ENCODE measurements at places on chromosomes 2 and 18.

GRCh38 chr2:126444512-126444911 is 211.4 kb upstream of the GYPC start:
- no peak for DNase-seq

GRCh38 chr2:236264256-236264655 is at the start of gene ASB18:
ASB18 (minus strand) TSS chr2:236264406; CDS start chr2:236264345, 61 bp downstream.
- DNase-seq = no peak

GRCh38 chr2:105933906-105934305 is 189.2 kb downstream of the NCK2 start:
- DNase-seq = no peak

- DNase-seq = no peak
Observed at GRCh38 chr18:44620812-44621211, 59.9 kb upstream of the SETBP1 start.

DNA sequence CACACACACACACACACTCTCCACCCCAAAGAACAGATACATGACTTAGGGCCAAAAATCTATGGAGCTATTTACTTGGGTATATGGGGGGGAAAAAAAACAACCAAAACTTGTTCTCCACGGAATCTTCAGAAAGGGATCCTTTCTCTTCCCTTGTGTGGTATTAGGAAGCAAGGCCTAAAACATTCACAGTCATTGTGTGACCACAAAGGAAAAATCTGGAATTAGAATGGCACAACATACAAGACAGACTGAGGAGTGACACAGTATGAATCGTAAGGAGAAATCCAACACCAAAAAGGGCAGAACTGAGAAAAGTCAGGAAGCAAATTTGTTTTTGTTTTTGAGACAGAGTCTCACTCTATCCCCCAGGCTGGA is 70.3 kb downstream of the ASXL2 start:
- no peak for DNase-seq

- DNase-seq = no peak
Observed at GRCh38 chr18:62664414-62664813, 50.9 kb upstream of the PHLPP1 start.

DNA sequence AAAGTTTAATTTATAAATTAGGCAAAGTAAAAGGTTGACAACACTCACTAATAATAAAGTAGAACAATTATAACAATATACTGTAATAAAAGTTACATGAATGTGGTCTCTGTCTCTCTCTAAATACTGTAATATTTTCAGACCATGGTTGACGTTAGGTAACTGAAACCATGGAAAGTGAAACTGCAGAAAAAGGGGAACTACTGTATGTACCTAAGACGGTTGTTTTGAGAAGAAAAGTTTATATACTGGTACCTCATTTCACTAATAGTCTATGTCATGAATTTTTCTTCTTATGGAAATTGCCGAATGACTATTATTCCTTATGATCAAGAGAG is 166.7 kb upstream of the ZNF521 start:
- DNase-seq = no peak

DNA sequence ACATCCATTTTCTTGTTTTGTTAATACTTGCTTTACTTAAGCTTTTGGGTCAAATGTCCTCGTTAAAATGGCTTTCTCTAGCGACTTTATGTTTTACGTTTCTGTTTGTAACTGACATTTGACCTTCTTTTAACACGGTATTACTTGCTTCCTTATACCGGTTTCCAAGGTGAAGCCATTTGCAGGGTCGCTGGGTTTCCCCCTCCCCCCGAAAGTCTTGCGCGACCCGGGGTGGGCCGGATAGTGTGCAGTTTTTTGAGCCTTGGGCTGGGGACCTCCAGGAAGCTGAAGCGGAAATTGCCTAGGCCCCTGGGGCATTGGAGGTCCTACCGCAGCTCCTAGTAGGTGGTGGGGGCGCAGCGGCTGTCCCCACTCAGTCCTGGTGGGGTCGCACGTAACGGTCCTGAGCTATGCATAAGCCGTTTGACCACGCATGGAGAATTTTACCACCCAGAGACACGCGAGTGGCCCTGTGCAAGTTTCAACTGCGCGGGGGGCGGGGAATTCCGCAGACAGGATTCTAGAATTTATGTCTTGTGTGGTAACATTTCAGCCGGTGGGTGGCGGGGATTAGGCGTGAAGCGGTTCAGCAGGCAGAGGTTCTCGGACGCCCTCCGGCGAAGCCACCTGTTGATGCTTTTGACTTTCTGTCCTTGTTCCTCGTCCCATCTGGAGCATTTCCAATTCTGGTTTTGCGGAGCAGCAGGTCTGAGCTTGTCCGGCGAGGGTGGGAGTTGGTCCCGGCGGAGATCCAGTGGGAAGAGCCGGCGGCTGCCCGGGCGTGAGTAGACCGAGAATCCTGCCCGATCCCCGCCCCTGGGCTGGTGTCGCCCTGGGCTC is 2.4 kb downstream of the CFLAR start:
- no peak for DNase-seq

DNA sequence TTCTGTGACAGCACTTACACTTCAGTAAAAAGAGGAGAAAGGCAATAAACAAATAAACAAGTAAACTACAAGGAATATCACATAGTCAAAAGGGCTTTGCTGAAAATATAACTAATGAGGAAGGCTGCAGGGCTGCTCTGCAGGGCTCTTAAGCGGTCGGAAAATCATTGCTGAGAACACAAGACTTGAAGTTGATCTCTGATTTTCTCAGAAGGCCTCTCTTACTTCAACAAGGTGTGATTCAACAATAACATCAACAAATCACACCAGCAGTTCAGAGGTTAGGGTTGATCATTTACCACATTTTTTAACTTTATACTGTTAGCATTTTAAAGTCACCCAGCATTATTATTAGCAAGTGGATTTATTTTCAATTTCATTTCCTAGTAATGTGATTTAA is 215.6 kb downstream of the ARHGAP15 start:
- no peak for DNase-seq

Measured in glomerular endothelial cell (primary cell).